ENCODE measurements at places on chromosomes 3 and 15.

DNA sequence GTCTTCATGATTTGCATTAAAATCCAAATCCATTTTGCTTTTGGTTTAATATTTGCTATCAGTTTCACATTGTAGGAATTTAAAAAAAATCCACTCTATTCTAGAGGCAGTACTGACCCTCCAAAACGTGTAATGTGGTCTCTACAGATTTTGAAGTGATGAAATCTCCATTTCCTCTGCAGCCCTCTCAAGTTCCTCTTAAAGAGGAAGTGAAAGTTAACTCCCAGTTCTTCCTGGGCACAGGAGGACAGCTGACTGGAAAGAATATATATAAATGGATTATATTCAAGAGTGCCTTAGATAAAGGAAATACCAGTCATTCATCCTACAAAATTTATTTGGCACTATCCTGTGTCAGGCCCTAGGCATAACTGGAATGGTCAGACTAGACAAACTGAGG lies 83.5 kb upstream of the PLCL2 start:
- DNase-seq = no peak

DNA sequence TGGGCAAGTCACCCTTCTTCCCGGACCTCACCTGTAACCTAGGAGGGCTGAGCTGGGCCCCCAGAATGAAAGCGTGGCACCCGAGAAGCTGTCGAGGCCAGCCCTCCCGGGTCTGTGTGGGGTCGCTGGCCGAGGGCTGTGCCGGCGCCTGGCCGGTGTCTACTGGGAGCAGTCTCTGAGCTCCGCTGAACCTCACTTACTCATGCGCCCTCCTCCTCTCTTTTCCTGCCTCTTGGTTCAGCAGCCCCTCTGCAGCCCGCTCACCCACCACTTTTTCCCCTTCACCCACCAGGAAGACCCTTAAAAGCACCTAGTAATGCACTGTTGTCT lies 419 bp downstream of the HYKK start:
- no peak for DNase-seq

GRCh38 chr3:46208167-46208704 lies at the start of gene CCR1:
TSS of gene CCR1 (minus strand) at chr3:46208313. CDS start at chr3:46204313, 4,000 bp downstream.
- DNase-seq = no peak

GRCh38 chr3:29525254-29525881 lies 244.5 kb downstream of the RBMS3 start:
- DNase-seq = peak; percentile 64

DNA sequence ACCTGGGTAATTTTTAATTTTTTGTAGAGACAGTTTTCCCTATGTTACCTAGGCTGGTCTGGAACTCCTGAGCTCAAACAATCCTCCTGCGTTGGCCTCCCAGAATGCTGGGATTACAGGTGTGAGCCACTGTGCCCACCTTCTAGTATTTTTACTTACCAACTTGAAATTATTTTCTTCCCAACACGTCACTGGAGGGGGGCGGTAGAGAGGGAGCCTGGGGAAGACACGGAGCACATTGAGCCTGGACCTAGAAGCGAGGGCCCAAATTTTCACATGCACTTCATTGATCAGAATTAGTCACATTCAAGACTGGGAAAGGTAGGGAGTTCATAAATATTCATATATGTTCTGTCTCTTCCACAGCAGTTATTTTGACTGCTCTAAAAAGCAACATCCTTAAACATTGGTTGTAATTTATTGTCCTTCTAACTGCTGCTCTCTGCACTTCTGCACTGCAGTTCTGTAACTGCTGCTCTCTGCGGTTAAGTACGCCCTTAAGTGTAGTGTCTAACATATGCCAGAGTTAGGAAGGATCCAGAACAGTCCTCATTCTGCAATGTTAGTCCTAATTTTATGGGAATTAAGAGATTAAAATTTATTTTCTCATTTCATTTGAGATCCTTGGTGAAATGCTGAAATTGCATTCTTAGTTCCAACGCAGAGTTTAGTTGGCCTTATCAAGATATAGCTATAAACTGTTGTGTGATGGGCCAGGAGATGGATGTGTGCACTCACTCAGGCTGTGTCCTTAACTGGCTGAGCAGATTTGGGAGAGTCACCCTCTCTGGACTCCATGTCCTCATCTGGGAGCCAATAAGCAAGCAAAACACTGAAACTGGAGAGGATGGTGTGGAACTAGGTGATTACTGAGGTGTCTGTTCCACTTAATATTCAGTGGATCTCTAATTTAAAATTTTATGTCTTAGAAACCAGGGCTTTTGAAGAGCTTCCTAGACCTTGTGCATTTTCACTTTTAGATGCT lies 98.2 kb downstream of the STRIT1 start:
- no peak for DNase-seq

DNA sequence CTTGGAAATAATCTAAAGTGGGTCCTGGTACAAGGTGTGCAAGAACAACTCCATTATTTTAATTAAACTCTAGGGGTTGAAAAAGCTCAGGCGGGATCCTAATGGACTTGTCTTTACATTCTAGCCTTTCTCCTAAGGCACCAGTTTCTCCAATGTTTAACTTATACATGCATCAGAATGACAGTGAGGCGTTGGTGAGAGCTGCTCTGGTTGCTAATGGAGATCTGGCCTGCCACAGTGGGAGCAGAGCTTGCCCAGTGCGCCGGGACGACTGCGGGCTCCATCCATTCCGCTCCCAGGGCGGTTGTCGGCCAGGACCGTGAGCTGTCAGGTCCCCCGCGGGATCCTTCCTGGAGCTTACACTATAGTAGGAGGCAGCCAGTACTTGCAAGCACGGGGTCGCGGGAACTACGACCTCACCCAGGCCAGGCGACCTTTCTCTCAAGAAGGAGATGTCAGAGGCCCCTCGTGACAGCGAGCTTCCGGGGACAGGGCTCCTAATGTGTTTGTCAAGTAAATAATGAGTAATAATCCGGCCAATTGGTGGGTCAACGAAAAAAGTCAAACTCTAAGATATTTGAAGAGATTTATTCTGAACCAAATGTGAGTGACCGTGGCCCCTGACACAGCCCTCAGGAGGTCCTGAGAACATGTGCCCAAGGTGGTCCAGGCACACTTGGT lies 991 bp upstream of the HIGD1A start:
- no peak for DNase-seq

DNA sequence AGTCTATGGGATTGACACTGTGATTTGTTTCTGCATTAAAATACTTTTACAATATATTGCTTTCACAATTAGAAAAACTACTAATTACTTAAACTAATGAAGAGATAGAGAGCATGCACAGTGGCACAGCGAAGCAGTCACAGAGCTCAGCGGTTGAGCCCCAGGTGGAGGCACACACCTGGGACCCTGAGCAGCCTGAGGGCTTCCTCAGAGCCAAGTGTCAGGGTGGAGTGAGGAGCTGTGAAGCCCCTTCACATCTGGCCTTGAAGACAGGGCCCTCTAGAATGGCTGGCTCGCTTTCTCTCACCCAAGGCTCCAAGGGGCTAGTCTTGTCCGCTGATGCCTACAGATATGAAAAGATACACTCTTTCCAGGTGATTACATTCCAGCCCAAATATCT lies 287.7 kb downstream of the ZNF385D start:
- no peak for DNase-seq

DNA sequence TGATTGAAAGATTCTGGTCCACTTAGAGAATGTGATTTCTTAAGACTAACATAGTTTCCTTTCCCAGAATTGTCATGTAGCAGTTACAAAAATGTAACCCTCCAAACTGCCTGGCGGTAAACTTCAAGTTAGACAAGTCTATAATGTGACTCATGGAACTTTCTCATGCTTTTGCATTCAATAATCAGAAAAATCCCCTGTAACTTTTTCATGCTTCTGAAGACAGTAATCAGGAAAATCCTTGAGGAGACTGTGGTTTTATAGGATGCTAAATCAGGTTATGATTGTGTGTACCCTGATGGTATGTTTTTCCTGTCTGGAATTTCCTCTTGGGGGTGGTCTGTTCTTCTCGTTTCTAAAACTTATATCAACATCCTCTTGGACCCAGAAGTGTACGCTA lies 74.0 kb upstream of the RARB start:
- DNase-seq = no peak

- DNase-seq = no peak
These were observed 39.5 kb upstream of the SCAANT1 start for GRCh38 chr3:63951492-63952247.

- DNase-seq = no peak
These were observed 46.5 kb downstream of the SYNPR start for GRCh38 chr3:63324621-63325020.

DNA sequence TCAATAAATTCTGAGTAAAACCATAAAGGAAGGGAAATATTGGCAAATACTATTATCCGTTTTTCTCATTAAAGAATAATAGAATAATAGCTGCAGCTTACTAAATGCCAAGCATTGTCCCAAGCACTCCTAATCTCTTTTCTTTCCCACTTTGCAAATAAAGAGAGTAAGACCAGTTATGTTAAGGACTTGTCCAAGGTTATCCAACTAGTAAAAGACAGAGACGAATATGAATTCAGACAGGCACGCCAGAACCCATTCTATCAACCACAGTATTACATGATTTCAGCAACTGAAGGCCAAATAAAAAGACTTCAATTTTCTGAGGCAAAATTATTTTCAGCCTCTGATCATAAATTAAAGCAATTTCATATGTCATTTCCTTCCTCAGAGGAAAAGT lies 235.5 kb downstream of the STAG1 start:
- no peak for DNase-seq

DNA sequence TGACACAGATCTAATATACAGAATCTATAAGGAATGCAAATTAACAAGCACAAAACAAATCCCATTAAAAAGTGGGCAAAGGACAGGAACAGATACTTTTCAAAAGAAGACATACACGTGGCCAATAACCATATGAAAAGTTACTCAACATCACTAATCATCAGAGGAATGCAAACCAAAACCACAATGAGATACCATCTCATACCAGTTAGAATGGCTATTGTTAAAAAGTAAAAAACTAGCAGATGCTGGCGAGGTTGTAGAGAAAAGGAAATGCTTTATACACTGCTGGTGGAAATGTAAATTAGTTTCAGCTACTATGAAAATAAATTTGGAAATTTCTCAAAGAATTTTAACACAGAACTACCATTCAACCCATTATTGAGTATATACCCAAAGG lies 50.7 kb downstream of the ADAMTS17 start:
- no peak for DNase-seq

GRCh38 chr3:66144568-66145407 lies 76.0 kb upstream of the SLC25A26 start:
- DNase-seq = peak; percentile 33

DNA sequence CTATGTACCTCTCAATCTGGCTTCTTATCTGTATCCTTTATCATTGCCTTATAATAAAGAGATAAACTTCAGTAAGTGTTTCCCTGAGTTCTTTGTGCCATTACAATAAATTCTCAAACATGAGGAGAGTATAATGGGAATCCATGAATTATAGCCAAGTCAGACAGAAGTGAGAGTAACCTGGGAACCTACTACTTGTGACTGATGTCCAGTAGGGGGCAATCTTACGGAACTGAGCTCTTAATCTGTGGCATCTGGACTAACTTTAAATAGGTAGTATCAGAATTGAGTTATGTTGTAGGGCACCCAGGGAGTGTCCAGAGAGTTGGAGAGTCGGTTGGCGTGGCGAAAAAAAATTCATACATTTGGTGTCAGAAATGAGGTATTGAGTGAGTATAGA lies 542.6 kb downstream of the ZBBX start:
- DNase-seq = peak; percentile 12

DNA sequence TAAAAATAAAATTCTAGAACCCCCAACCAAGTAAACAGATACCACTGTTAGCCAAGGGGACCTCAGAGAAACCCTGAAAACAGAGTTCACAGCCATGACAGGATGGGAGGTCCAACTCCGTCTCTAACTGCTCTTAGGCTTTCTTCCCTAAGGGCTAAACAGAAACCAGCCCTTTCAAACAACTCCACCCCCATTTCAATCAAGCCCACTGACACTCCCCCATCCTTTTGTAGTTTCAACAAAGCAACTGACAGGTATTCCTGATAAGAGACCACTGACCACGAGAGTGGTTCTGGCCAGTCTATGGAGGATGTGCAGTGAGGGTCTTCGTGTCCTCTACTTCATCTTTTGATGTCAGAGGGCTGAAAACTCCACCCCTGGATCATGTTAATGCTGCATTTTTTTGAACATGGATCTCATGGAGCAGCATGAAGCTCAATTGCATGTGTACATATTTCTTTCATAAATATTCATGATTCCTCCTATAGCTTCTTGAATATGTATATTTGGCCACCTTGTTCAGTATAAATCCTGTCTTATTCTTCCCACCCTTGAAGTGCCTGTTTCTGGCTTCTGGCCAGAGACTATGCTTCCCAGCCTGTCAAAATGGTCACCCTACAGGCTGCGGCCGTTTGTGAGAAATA lies 222.6 kb downstream of the OSBPL10 start:
- no peak for DNase-seq

DNA sequence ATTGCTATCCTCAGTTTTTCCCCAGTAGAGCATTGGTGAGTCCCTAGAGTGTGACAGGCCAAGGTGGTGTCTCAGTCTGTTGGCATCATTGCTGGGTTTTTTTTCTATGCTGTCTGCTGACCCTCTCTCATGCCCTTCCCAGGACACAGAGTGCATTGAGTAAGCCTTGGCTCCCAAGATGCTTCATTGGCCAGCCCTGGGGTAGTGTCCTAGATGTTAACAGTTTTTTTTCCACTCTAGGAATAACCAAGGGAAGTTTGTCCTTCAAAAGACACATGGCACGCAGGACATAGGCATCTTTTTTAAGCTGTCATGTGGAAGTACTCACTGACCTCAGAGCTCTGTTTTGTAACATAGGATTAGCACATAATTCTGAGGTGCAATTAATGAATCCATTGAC lies 19.5 kb downstream of the ADAMTSL3 start:
- no peak for DNase-seq

DNA sequence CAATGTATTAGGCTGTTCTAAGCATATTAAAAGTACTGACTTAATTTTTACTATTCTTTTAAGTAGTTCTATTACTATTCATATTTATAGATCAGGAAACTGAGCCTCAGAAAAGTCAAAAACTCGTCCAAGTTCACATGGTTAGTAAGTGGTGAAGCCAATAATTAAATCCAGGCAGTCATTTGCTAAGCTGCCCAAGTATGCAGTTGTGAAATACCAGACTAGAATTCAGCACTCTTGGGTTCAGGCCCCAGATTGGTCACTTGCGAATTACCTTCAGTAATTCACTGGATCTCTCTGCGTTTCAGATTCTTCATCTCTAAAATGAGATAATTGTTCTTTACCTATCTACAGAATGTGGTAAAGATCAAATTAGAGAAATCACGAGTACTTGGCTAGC lies 161.9 kb upstream of the CADPS start:
- DNase-seq = no peak

DNA sequence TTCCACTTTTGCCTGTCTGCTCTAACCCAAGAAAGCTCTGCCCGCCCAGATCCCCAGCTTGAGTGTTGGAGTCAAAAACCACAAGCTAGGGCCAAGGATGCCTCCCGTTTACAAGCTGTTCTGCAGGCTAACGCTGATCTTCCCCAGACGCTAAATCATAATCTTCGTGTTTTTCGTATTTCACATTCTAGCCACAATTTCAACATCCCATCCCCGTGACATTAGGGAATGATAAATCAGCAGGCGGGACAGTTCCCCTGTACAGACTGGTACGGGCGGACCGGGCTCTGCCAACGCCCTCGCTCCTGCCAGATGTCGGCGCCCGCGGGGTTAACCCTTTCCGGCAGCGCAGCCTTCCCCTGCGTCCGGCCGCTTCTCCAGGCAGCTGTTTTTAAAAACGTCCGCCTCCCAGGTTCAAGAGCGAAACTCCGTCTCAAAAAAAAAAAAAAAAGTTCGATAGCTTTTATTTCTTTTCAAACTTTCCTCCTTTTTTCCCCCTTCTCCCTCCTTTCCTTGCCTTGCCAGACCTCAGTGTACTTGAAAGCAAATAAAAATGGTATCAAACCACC lies 81.0 kb upstream of the BNC1 start:
- no peak for DNase-seq

GRCh38 chr15:28023422-28023821 lies 75.7 kb downstream of the OCA2 start:
- no peak for DNase-seq

All from renal cortex interstitium (tissue), 15 donors.